ENCODE measurements at places on chromosomes 4 and X. TPM values are rescaled to one million over a fixed set of nuclear protein-coding genes. Genes with fewer than 3 reads are reported as not detected.

Gene ADH1C
- 0.84 TPM for total RNA-seq

Gene PRR32
- not detected for total RNA-seq

Gene IL2
- total RNA-seq: not detected

Gene SOWAHD
- 0.42 TPM for total RNA-seq

- DNase-seq: no peak
Measured at GRCh38 chrX:49042581-49043219, 457 bp downstream of the TFE3 start.

GRCh38 chr4:158157412-158157811 is 15.4 kb downstream of the GASK1B start:
- no peak for DNase-seq

GRCh38 chr4:40337051-40337450 is 1.9 kb downstream of the CHRNA9 start:
- no peak for DNase-seq

GRCh38 chr4:158914218-158914617 is 145.4 kb downstream of the FNIP2 start:
- no peak for DNase-seq

GRCh38 chr4:112038861-112039260 is 106.4 kb upstream of the FAM241A start:
- no peak for DNase-seq

GRCh38 chr4:173139561-173139960 is 29.1 kb upstream of the GALNT7 start:
- no peak for DNase-seq

DNA sequence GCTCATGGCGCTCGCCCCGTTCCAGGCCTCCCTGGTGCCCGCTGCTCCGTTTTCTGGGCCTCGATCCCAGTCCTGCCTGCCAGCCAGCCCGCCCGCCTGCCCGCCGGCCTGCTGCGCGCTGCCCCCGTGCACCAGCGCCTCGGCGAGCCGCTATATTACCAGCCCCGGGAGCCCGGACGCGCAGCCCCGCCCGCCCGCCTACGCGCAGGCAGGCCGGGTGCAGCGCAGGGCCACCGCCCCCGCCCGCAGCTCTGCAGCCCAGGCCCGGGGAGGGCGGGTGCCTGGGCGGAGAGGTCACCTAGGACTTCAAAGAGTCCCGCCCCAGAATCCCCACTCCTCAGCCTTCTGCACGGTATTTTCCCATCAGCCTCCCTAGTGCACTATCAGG is at the start of gene MAOB:
Gene MAOB (minus strand): TSS at position 157 of the 388 bp plus-strand sequence. CDS start 151 bp downstream, at position 6.
- DNase-seq: peak; percentile 43

Measured in liver (tissue), 10 donors.